Sigmoid colon (tissue), 7 donors: ENCODE measurements at places on chromosomes 2 and 18. TPM values are rescaled to one million over a fixed set of nuclear protein-coding genes. Genes with fewer than 3 reads are reported as not detected.

EFR3B gene
- total RNA-seq, result 1.4 TPM

PPP1R1C gene
- total RNA-seq, result not detected

SP140 gene
- total RNA-seq, result not detected

TSPYL6 gene
- total RNA-seq, result not detected

KCNS3 gene
- 30.2 TPM for total RNA-seq

C2orf74 gene
- 59.2 TPM for total RNA-seq

ZAP70 gene
- total RNA-seq, result 1.9 TPM

DHRS9 gene
- total RNA-seq, result 0.83 TPM

BMP10 gene
- not detected for total RNA-seq
